ENCODE measurements at places on chromosomes 3 and 15.

DNA sequence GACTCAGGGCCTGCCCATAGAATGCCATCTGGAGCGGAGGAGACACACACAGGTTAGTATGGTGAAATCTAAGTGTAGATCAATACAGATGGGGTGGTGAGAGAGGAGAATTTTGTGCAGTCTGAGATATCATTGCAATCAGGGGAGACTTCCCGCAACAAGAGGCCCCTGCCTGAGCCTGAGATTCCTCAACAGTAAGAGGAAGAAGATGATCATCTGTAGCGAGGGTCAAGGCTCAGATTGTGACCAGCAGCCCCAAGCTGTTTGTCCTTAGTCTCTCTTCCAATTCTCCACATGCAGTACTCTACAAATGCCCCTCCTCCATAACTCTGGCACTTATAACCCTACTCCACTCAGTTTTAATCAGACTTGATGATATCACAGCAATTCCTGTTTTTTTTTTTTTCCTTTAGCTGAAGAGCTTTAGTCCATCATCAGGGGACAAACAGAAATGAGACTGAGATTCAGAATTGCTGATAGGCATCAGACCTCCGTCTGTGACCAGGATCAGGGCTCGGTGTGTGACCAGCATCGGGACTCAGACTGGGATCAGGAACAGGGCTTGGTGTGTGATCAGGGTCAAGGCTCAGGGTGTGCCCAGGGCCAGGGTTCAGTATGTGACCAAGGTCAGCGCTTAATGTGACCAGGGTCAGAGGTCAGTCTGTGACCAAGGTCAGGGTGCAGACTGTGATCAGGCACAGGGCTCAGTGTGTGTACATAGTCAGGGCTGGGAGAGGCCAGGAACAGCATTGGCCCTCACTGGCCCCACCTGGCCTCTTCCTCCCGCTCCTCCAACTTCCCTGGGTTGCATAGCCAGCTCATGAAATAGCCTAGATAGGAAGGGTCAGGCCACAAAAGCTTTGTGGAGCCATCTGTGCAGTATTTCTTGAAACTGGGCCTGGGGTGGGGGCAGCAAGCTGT is 14.1 kb downstream of the LOXL1 start:
- no peaks in the 10 kb centered on the region for H3K36me3 ChIP-seq
- no peaks in the 10 kb centered on the region for H3K27me3 ChIP-seq
- no peak overlapping the region for H3K27ac ChIP-seq
- H3K4me1 ChIP-seq = peaks cover 2% of the 10 kb centered on the region

GRCh38 chr3:81444817-81445460 is 316.5 kb downstream of the GBE1 start:
- H3K27me3 ChIP-seq = no peaks in the 10 kb centered on the region
- H3K4me3 ChIP-seq = no peak overlapping the region

GRCh38 chr3:58429657-58430056 is 4.0 kb downstream of the PDHB start:
- H3K4me3 ChIP-seq = no peak overlapping the region
- H3K36me3 ChIP-seq = peaks cover 12% of the 10 kb centered on the region
- no peaks in the 10 kb centered on the region for H3K27me3 ChIP-seq
- H3K27ac ChIP-seq = no peak overlapping the region
- peaks cover 5% of the 10 kb centered on the region for H3K4me1 ChIP-seq

DNA sequence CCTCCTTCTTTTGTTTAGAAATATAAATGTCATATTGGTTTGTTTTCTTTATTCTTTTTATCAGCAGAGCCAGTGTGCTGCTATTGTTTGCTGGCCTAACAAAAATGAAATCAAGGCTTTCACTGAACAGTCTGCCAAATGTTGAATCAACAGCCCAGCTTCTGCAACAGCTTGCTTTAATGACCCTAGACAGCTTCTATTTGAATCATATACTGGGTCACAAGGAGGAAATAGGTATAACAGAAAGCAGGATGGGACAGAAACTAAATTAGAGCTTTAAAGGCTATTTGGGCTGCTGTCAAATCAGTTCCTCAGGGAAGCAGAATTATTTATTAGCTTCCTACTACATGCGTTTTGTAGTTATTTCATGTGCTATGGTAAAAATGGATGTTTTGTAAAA is 12.1 kb upstream of the DNAJC13 start:
- H3K27me3 ChIP-seq = no peaks in the 10 kb centered on the region
- no peak for DNase-seq
- H3K4me3 ChIP-seq = no peak overlapping the region
- no peaks in the 10 kb centered on the region for H3K4me1 ChIP-seq
- H3K36me3 ChIP-seq = no peaks in the 10 kb centered on the region

GRCh38 chr3:44104668-44105321 is 136.9 kb upstream of the TOPAZ1 start:
- no peak overlapping the region for H3K4me3 ChIP-seq
- peaks cover 5% of the 10 kb centered on the region for H3K4me1 ChIP-seq
- no peaks in the 10 kb centered on the region for H3K27me3 ChIP-seq
- no peak for DNase-seq

- H3K36me3 ChIP-seq = no peaks in the 10 kb centered on the region
- no peak for DNase-seq
- no peaks in the 10 kb centered on the region for H3K27me3 ChIP-seq
- no peak overlapping the region for H3K4me3 ChIP-seq
- H3K4me1 ChIP-seq = no peaks in the 10 kb centered on the region
- no peak overlapping the region for H3K27ac ChIP-seq
Observed at GRCh38 chr3:42696356-42697288, 6.0 kb downstream of the HHATL start.

- H3K27me3 ChIP-seq = no peaks in the 10 kb centered on the region
- peak; percentile 49 for DNase-seq
- H3K4me3 ChIP-seq = no peak overlapping the region
- no peaks in the 10 kb centered on the region for H3K4me1 ChIP-seq
- no peak overlapping the region for H3K27ac ChIP-seq
Observed at GRCh38 chr3:48285675-48286074, 44.8 kb downstream of the ZNF589 start.

DNA sequence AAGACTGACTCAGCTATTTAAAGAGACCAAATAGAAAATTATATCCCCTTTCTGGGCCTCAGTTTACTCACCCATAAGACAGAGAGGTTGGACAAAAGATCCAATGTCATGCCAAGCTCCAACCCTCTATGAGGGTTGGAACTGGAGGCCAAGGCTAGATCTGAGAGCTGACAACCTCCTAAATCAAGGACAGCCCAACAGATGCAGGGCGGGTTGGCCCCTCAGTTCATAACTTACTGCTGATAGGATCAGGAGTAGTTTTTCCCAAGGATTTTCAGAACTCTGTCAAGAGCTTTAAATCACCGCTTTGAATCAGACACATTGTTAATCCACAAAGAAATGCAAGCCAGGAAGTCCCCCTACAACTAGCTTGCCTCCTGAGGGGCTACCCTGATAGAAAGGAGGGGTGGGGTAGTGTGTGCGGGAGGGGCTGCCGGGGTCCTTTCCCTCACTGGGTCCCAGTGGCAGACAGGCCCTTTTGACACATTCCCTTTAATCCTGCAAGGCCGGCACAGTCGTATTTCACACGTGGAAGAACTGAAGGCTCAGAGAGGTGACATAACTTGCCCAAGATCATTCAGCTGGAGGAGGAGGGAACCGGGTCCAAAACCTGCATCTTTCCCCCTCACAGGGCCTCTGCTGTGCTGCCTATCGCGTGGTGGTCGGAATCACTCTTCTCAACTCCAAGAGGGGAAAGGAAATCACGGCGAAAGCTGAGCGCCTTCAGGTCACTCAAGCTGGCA is 21.4 kb downstream of the BMF start:
- DNase-seq = no peak
- no peaks in the 10 kb centered on the region for H3K27me3 ChIP-seq
- no peaks in the 10 kb centered on the region for H3K36me3 ChIP-seq
- H3K4me3 ChIP-seq = no peak overlapping the region

GRCh38 chr3:101676216-101676764 is 642 bp downstream of the ZBTB11 start:
- DNase-seq = peak; percentile 92
- peak overlapping the region; percentile 97 for H3K4me3 ChIP-seq
- H3K36me3 ChIP-seq = peaks cover 12% of the 10 kb centered on the region
- H3K4me1 ChIP-seq = peaks cover 9% of the 10 kb centered on the region
- no peaks in the 10 kb centered on the region for H3K27me3 ChIP-seq
- H3K27ac ChIP-seq = peak overlapping the region; percentile 98

- DNase-seq = no peak
- no peak overlapping the region for H3K27ac ChIP-seq
- no peaks in the 10 kb centered on the region for H3K4me1 ChIP-seq
Observed at GRCh38 chr3:32455609-32456428, 46.8 kb downstream of the CMTM6 start.

DNA sequence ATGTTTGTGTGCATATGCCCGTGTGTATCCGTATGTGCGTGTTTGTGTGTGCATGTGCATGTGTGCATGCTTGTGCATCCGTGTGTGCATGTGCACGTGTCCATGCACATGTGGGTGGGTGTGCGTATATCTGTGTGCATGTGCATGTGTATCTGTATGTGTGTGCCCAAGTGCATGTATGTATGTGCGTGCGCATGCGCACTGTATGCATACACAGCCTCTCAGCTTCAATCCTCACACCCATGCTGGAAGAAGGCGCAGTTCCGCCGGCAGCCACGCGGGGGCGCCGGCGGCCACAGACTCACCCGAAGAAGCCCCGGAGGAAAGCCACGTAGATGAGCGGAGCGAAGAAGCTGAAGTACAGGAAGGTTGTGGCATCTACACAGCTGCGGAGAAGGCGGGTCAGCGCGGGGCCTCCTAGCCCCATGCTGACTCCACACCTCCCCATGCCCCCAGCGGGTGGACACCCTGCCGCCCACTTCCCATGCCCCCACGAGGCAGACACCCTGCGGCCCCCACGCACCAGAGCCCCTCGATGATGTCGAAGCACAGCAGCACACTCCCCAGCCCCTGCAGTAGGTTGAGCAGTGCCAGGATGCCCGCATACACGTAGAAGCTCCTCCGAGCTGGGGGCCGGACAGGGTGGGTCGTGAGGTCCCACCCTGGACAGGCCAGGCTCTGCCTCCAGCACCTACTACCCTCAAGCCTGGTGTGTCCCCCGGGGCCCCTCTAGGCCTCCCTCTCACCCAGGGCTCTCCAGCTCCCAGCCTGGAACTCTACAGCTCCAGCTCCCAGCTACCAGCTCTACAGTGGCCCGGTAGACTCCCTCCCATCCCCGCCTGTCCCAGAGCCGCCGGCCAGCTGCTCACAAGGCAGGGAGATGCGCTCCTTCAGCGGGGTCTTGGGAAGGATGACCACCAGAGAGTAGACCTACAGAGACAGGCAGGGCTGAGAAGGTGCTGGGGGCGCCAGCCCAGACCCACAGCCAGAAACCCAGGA is 15.4 kb downstream of the TPRA1 start:
- H3K4me3 ChIP-seq = no peak overlapping the region
- H3K4me1 ChIP-seq = no peaks in the 10 kb centered on the region
- H3K36me3 ChIP-seq = peaks cover 5% of the 10 kb centered on the region
- H3K27ac ChIP-seq = no peak overlapping the region

DNA sequence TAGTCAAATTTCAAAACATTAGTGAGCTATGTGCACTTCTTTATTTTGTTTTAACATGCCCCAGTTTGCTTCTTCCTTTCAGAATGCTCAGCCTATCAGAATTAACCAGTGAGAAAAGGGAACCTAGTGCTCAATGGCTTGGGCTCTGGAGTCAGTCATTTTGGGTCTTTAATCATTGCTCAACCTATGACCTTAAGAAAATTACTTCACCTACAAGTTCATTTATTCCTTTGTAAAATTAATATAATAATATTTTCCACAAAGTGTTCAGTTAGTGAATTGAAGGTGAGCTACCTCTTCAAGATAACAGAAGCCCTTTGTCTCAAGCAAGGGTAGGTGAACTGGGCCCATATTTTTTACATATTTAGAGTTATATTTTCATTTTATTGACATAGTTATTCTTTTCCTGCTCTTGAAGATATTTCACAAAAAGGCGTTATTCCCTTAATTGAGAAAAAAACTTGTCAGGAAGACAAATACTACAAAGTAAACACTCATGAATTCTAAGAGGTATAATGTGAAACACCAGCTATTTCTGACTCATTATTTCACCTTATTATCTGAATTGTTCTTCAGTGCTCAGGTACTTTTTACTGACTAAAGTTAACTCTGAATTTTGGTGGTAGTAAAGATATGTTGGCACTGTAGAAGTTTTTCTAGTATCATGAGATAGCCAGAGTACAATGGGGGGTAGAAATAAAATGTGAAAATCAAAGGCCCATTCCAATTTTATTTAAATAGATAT is 415.5 kb downstream of the NAALADL2 start:
- no peaks in the 10 kb centered on the region for H3K27me3 ChIP-seq
- no peaks in the 10 kb centered on the region for H3K4me1 ChIP-seq
- no peaks in the 10 kb centered on the region for H3K36me3 ChIP-seq
- H3K4me3 ChIP-seq = no peak overlapping the region
- no peak overlapping the region for H3K27ac ChIP-seq

- no peaks in the 10 kb centered on the region for H3K4me1 ChIP-seq
- no peak overlapping the region for H3K27ac ChIP-seq
- H3K36me3 ChIP-seq = no peaks in the 10 kb centered on the region
- no peak overlapping the region for H3K4me3 ChIP-seq
- DNase-seq = no peak
Observed at GRCh38 chr15:89278307-89278706, 34.5 kb downstream of the FANCI start.

GRCh38 chr3:112874725-112875124 is 28.1 kb upstream of the CD200R1L start:
- no peak for DNase-seq
- no peaks in the 10 kb centered on the region for H3K36me3 ChIP-seq
- no peak overlapping the region for H3K27ac ChIP-seq
- no peak overlapping the region for H3K4me3 ChIP-seq
- H3K4me1 ChIP-seq = no peaks in the 10 kb centered on the region

- no peaks in the 10 kb centered on the region for H3K36me3 ChIP-seq
- no peak overlapping the region for H3K27ac ChIP-seq
- H3K27me3 ChIP-seq = no peaks in the 10 kb centered on the region
Observed at GRCh38 chr3:169527507-169527906, 136.0 kb downstream of the MECOM start.

- H3K4me1 ChIP-seq = no peaks in the 10 kb centered on the region
- peak within 1 kb of the TSS; percentile 84 for H3K27ac ChIP-seq
- no peaks in the 10 kb centered on the region for H3K36me3 ChIP-seq
- no peaks in the 10 kb centered on the region for H3K27me3 ChIP-seq
- peak; percentile 9 for DNase-seq
Observed at GRCh38 chr15:34038871-34039789, at the start of gene AVEN. TSS of gene AVEN (minus strand) at chr15:34039204. CDS start at chr15:34039046, 158 bp downstream.

DNA sequence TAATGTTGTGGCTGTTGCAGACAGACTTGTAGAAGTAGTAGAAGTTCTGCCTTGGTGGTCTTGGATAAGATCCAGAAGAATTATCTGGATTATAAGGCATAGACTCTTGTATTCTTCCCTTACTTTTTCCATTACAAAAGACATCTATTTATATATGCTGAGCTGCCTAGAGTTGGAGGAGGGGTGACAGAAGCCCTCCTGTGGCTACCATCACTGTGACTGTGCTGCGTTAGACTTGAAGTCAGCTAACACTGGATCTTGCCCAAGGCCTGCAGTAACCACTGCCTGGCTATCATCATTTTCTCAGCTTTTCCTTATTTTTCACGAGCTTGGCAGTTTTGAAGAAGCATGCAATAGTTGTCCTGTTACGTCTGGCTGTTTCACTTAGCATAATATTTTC is 684.8 kb upstream of the BCHE start:
- H3K4me1 ChIP-seq = no peaks in the 10 kb centered on the region
- DNase-seq = no peak
- H3K36me3 ChIP-seq = no peaks in the 10 kb centered on the region
- no peaks in the 10 kb centered on the region for H3K27me3 ChIP-seq
- H3K27ac ChIP-seq = no peak overlapping the region
